ENCODE measurements at places on chromosomes 6 and 20.

DNA sequence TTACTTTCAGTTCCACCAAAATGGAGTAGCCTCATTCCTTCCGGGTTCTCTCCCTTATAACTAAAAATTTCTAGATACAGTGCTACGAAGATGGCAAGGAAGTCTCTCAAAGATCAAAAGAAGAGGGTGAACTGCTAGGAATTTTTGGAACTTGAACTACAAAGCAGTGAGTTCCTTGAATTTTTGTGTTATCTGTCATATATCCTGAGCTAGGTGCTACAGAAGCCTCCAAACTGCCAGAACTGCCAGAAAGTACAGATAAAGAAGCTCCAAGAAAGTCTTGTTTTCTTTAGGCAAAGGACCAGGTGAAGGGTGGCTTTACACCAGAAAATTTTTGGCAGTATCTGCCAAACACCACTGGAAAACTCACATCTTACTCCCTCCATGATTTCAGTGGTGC is 218.8 kb upstream of the FLRT3 start:
- no peak for DNase-seq

GRCh38 chr6:3237761-3238662 is 10.6 kb upstream of the TUBB2B start:
- DNase-seq: no peak

DNA sequence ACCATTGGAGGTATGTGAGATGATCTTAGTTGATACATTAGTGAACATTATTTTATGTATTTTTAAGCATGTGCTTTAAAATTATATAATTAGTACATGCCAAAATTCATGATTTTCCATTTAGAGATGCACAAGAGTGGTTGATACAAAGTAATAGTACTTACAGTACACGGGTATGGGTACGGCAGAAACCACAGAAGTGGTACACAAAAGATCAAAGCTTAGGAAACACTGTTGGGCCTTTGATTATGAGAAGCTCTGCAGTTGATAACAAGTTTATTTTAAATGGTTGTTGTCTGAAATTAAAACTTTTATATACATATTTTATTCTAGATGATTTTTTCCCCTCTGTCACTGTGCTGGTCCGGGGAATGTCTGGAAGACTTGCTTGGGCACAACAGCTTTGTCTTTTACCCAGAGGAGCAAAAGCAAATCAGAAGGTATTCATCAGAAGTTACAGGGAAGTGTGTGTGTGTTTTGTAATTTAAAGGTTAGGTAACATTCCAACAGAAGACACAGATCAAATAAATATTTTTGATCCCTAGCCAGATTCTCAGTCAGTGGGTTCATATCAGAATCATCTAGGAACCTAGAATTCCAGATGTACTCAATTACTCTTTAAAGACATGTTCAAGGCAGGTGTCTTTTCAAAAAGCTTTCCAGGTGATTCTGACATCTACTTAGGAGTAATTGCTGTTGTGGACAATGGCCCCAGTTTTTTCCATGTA is 32.5 kb upstream of the ADIG start:
- DNase-seq: no peak

DNA sequence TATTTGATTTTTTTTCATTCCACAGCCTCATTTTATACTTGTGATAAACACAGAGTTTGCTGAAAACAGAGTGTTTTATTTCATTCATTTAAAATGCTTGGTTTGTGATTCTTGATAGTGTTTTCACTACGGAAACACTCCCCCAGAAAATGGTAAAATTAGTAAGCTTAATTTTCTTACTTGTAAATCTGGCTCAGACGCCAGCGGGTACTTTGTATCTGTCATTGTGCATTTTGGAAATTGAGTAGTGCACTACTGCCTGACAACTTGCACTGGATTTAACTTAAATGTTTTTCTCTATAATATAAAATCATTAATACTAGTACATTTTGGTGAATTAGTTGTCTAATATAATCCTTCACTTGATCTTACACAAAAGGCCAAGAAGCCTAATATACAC is 37.0 kb upstream of the HINT3 start:
- DNase-seq: no peak

- no peak for DNase-seq
Observed at GRCh38 chr20:3103369-3104032, 19.0 kb upstream of the AVP start.
